ENCODE measurements at places on chromosomes 7 and 10. TPM values are rescaled to one million over a fixed set of nuclear protein-coding genes. Genes with fewer than 3 reads are reported as not detected.

Gene MBL2
- total RNA-seq = not detected

Gene SKIDA1
- 0.47 TPM for total RNA-seq

Gene RADIL
- total RNA-seq = 0.26 TPM

Gene IMMP2L
- total RNA-seq = 16.2 TPM

Gene ZNF777
- 3.2 TPM for total RNA-seq

Gene AGAP9
- total RNA-seq = 4.1 TPM

Gene MET
- total RNA-seq = 20.2 TPM

Gene SUMF2
- 232 TPM for total RNA-seq

Gene SPAM1
- not detected for total RNA-seq

Gene SHOC2
- 38.5 TPM for total RNA-seq

Gene SPDYE6
- total RNA-seq = not detected

Gene NKX6-2
- total RNA-seq = not detected

Gene ORAI2
- total RNA-seq = 27.8 TPM

Gene SND1
- total RNA-seq = 202 TPM

Gene CNOT4
- total RNA-seq = 8.0 TPM

Gene ZNF783
- total RNA-seq = 11.7 TPM

Gene HOXA3
- total RNA-seq = 1.3 TPM

Gene LIPJ
- total RNA-seq = 0.16 TPM

Gene FAM13C
- total RNA-seq = 5.7 TPM

Gene PRR15
- total RNA-seq = 0.16 TPM

Gene NODAL
- not detected for total RNA-seq

Gene KIF11
- total RNA-seq = 5.7 TPM

Gene PLCE1
- 3.3 TPM for total RNA-seq

Gene GNG11
- total RNA-seq = 11.2 TPM
